ENCODE measurements at places on chromosomes 5 and 9.
A peak's percentile ranks its signal among the peaks of the same experiment; 100 is the strongest.

DNA sequence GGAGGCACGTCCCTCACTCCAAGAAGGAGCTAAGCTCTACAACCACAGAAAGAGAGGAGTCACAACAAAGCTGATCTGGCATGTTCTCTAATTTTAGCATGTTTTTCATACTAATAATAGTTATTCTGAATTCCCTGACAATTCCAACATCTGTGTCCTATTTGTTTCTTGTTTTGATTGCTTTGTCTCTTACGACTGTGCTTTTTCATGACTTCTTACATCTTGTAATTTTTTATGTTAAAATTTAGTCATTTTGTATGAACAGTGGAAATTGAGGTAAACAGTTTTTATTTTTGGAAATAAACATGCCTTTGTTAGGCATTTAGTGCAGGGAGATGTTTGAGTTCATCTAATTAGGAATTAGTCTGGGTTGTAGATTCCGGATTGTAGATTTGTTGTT is 668.1 kb upstream of the EDIL3 start:
- DNase-seq, result no peak

DNA sequence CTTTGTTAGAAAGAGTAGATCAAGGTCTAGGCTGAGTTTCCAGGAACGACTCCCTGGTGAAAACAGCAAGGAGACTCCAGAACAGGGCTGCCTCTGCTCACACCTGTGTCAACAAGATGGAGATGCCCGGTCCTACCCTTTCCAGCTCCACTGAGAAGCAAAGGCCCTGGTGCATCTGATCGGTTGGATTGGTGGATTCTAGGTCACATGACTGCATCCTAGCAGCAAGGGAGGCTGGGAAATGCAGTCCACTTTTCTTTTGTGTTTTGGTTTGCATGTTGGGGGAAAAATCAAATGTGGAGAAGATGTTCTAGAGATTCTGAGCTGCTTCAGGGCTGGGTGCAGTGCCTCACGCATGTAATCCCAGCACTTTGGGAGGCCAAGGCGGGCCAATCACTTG is 82.0 kb upstream of the TRIO start:
- DNase-seq, result no peak

DNA sequence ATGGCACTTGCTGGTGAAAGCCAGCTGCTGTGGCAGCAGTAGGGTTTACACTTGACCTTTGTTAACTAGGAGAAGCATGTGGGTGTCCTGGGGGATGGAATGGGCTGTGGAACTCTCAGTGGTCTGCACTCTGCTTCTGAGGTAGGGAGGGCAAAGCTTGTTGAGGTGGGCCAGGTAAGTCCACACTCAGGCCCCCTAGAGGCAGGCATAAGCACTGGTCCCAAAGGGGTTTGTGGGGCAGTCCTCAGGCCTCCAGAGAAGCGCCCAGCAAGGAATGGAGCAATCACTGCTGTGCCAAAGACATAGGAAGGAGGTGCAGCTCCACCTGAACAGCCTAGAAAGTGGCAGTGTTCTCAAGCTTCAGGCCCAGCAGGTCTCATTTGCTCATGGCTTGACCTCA is 34.7 kb downstream of the INSL4 start:
- no peak for DNase-seq

DNA sequence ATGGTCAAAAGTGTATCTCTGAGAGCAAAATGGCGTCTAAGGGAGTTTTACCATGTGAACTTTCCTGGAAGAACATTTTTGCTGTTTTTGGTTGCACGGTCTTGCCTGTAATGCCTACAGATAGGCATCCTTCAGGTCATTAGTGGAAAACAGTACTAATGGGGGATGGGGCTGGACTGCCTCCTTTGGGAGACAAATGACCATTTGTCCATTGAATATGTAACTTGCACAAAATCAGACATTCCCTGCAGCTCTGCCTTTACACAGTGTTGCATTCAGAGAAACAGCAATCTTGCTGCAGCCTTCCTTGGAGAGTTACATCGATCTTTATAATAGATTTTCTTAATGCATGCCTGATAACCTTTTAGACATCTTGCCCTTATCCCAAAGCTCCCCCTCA is 138.5 kb upstream of the EGFLAM start:
- DNase-seq, result no peak

- DNase-seq, result no peak
Measured at GRCh38 chr5:71955723-71956122, 151.6 kb upstream of the MAP1B start.

DNA sequence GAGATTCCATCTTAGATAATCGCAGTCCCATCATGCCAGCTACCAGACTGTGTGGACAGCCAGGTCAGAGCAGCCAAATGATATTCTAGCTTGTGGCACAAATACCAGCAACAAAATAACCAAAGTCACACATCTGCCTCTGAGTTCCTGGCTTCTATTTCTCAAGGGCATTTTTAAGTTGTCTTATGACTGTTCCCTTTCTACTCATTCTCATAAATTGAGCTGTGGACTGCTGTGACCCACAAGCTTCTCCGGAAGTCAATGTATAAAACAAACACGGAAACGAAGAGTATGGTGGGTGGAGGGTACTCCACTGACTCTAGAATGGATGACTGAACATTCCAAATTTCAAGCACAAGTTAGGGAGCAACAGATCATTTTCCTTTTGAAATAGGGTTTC is 43.9 kb downstream of the PDCD1LG2 start:
- no peak for DNase-seq

DNA sequence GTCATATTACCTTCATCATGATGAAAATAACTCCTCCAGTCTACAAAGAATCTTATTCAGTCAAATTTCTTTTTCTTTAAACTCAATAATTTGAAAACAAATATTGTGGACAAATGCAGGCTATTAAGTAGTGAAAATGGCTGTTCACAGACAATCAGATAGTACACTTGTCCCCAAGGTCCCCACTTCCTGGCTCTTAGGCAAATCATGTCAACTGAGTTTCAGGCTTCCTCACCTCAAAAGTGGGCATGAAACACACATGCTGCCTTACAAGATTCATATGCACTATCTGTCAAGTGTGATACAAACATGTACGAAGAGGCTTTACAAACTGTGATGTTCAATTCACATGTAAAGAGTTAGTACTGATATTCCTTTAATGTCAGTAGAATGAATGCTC is 385.2 kb upstream of the SEMA6A start:
- DNase-seq, result no peak

- no peak for DNase-seq
Measured at GRCh38 chr5:120466341-120467006, 2.4 kb downstream of the PRR16 start.

- DNase-seq, result no peak
Measured at GRCh38 chr5:5066276-5067186, 73.6 kb upstream of the ADAMTS16 start.

DNA sequence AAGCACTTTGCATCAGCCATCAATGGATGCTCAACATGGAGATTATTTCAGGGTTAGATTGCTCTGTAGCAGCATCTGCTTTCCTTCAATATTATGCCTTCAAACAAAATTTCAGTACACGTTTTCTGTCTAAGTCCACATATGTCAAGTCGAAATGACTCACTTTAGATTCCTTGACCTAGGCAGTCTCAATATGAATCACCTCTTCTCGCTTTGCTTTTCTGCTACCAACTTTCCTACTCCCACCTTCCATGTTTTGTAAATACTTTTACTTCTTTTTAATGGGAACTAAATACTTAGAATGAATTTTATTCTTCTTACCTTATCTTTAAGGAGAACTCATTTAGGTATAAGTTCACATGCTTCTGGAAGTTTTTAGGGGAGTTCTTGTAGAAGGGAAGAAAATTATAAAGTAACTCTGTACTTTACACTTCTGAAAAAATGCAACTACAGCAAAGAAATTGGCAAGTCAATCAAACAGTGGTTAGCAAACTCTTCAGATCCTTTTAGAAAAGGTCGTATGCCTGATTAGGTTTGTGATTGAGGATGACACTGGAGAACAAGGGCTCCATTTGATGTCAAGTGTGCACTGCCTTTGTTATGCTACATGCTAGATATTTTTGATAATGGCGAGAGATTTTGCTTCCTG is 478.5 kb upstream of the SMARCA2 start:
- no peak for DNase-seq

GRCh38 chr5:134547579-134547978 is 22.1 kb downstream of the JADE2 start:
- DNase-seq, result no peak

DNA sequence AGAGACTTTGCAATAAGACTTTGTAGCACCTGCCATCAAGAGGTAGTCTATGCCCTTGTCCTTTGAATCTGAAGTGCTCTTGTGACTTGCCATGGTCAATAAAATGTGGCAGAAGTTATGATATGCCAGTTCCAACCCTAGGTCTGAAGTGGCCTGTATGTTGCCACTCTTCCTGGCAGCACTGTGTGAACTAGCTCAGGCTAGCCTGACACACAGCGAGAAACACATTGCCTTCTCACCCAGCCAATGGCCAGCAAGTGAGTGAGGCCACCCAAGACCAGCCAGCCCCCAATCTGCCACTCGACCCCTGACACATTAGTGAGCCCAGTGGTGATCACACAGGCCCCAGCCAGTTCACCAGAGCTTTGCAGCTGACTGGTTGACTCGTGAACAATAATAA is 52.7 kb upstream of the OSMR start:
- no peak for DNase-seq

- DNase-seq, result no peak
Measured at GRCh38 chr5:171236651-171237050, 72.4 kb upstream of the TLX3 start.

DNA sequence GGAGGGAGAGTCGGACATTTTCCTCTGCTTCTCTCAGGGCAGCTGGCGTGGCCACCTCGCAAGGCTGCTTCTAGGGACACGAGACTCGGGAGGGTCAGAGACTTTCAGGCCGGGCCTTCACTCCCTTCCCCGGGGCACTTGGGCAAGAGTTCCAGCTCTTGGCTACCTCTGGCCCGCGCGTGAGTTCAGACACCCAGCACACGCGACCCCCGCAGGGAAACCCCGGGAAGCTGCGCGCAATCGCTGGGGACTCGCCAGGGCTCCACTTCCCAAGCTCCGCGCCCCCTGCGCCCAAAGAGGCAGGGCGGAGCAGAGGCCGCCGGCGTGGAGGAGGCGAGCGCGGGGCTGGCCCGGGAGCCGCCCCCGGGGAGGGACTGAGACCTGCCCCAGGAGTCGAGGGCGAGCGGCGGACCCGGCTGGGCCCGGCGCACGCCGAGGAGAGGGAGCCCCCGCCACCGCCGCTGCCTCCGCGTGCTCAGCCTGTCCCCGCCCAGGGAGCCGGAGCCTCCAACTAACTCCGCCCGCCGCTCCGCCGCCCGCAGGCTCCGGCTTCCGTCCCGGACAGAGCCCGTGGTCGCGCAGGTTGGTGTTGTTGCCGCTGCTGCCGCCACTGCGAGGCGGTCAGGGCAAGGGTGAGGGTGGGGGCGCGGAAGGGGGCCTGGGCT is at the start of gene PAM:
Gene PAM (plus strand): TSS at position 539 of the 665 bp plus-strand sequence. CDS start 110,891 bp downstream, outside the sequence.
- peak; percentile 90 for DNase-seq

DNA sequence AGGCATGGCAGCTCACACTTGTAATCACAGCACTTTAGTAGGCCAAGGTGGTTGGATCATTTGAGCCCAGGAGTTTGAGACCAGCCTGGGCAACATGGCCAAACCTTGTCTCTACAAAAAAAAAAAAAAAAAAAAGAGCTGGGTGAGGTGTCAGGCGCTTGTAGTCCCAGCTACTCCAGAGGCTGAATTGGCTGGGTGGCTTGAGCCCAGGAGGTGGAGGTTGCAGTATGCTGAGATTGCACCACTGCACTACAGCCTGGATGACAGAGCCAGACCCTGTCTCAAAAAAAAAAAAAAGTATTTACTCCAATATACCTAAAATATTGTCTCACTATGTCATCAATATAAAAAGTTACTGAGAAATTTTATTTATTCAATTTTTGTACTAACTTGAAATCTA is 2.8 kb downstream of the SCAI start:
- no peak for DNase-seq

DNA sequence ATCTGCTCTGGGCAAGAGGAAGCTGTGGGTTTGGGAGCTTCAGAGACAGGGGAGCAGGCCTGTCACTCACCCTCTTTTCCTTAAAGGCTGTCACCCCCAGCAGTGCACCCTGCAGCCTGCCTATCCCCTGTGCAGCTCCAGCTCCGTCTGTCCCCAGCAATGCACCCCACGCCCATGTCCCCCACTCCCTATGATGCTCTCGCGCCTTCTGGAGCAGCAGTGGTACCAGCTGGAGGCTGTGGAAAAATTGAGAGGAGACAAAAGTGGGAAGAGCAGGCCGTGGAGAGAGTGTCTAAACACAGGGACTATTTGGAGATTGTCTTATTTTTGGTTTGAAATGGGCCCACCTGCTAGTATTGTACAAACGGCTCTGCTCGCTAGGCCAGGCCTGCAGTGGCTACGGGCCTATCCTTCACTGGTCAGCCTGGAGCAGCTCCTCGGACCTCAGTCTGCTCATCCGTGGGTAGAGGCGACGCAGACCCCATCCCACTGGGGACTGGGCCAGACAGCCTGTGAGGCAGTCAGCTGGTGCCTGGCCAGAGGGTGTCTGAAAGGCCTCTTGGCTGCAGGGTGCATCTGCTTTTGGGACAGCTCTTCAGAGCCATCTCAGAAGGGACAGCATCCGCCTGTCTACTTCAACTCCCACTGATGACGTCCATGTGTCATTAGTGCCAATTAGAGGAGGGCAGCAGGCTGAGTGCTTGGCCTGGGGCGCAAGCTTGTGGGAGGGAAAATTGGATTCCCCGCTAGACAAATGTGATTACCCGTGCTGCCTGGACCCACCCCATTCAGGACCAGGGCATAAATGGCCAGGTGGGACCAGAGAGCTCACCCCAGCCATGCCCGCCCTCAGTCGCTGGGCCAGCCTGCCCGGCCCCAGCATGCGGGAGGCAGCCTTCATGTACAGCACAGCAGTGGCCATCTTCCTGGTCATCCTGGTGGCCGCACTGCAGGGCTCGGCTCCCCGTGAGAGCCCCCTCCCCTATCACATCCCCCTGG is at the start of gene DBH:
Gene DBH (plus strand): TSS at position 831 of the 999 bp plus-strand sequence. CDS start 9 bp downstream, at position 840.
- no peak for DNase-seq

DNA sequence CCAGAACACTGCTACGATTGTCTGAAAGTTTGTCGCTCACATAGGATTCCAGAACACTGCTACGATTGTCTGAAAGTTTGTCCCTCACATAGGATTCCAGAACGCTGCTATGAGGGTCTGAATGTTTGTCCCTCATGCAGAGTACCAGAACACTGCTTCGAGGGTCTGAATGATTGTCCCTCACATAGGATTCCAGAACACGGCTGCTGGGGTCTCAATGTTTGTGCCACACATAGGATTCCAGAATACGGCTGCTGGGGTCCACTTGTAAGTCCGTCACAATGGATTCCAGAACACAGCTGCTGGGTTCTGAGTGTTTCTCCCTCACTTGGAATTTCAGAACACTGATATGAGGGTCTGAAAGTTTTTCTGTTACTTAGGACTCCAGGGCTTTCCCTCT is 203.3 kb downstream of the FOXD4L6 start:
- DNase-seq, result no peak

GRCh38 chr9:8514760-8515159 is 715.2 kb upstream of the DMAC1 start:
- DNase-seq, result no peak

- DNase-seq, result no peak
Measured at GRCh38 chr5:77920359-77921058, 144.4 kb upstream of the TBCA start.

GRCh38 chr5:77936365-77936693 is 160.2 kb upstream of the TBCA start:
- DNase-seq, result no peak
